Fibroblast of skin of right quadriceps (primary cell): ENCODE measurements at places on chromosomes 3 and 15.
A peak's percentile ranks its signal among the peaks of the same experiment; 100 is the strongest.

GRCh38 chr3:20104167-20104661, 64.0 kb downstream of the KAT2B start:
- no peak for DNase-seq

- DNase-seq, result no peak
Observed at GRCh38 chr15:96171853-96172296, 158.6 kb upstream of the NR2F2 start.

DNA sequence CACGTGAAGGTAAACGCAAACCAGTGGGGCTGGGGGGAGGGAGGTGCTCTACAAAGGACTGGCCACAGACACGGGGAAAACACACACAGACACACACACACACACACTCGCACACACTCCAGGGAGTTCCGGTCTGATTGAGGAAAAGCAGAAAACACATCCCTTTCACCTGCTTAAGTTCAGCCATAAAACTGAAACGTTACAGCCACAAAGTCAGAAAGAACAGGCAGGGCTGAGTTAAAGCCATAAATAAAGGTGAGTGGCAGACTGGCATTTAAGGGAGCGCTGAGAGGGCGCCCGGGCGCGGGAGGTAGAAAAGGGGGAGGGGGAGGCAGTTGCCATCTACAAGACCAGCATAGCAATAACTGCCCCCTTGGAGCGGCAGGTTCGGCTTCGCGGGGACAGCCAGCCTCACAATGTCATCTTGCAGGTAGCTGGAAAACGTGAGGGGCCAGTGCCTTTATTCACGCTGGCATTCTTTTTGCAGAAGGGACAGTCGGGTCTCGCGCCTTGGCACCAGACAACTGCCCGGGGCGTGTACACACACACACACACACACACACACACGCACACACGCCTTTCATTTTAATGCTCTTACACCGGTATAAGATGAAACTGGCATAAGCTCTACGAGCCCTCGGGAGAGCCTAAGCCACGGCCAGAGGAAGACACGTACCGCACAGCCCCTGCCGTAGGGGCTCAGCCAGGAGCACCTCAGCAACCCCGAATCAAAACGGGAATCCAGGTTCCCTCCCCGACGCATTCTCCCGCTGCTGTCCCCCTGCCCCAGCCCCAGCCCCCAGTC, 866 bp downstream of the TNIK start:
- peak; percentile 19 for DNase-seq

GRCh38 chr3:61682671-61683548, 121.5 kb downstream of the PTPRG start:
- peak; percentile 94 for DNase-seq

- no peak for DNase-seq
Observed at GRCh38 chr3:49705390-49705960, 14.0 kb downstream of the AMIGO3 start.

GRCh38 chr15:68797599-68798345, 22.9 kb downstream of the ANP32A start:
- DNase-seq, result no peak

DNA sequence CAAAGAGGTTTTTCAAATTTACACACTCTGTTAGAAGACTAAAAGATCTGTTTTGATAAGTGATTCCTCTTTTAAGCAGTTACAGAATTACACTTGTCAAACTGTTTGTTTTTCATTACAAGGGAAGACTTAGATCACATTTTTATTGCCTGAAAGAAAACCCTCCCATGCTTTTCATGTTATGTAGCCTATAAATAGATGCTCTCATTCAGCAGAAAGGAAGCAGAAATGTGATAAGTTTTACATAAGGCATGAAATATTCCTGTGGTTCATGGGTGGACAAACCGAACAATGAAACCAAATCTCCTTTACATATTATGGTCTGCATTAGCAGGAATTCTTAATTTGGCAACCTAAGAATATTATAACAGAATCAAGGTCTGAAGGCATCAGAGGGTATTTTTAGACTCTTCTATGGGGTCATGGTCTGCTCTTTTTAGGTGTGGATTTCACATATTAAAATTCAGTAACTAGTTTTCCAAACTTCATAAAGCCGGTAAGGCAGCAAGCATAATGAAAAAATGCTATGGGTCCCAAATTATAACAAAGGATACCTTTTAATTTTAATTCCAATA, 37.3 kb upstream of the FXR1 start:
- no peak for DNase-seq

- no peak for DNase-seq
Observed at GRCh38 chr3:71521940-71522876, 61.3 kb downstream of the FOXP1 start.

- DNase-seq, result no peak
Observed at GRCh38 chr3:134407239-134407625, 33.0 kb upstream of the AMOTL2 start.

DNA sequence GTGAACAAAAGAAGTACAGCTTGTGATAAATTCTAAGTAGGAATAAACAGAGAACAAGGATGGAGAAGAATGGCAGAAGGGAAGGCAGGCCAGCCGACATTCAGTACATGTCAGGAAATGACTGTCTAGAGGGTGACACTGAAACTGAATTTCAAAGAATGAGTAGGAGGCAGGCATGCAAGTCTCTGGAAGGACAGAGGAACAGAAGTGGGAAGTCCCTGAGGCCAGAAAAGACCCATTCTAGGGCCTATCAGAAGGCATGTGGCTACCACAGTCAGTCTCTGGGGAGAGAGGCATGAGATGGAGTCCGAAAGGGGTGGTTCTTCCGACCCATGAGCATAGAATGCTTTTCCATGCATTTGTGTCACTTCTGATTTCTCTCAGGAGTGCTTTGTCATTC, 243.5 kb upstream of the UBE2E2 start:
- DNase-seq, result no peak

DNA sequence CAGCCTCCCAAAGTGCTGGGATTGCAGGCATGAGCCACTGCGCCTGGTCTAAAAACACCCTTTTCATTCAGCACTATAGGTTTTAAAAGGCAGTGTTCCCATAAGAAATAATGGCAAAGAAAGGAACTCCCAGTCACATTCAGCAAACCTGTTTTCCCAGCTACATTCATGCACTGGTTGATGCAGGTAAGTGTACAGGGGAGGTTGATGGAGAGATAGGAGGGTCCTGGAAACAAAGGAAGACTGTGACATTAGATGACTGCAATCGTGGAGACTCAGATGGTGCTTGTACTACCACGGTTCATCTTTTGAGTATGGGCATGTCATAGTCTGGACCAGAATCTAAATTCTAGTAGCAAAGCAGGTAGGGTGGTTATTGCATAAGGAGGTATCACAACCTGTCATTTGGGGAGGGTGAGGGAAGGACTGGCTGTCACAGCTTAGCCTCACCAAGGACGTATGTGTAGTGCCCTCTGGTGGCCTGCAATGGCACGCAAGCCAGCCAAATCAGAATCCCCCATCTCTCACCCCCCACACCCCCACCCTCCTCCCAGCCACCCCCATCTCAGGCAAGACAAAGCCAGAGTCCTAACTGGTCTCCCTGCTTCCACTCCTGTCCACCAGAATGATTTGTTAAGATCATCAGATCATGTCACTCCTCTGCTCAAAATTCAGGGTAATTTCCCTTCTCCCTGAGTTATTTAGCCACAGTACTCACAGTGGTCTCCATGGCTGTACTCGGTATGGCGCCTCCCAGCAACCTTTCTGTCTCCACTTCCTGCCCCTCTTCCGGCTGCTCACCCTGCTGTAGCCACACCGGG, 28.8 kb upstream of the UBL7 start:
- DNase-seq, result peak; percentile 32

GRCh38 chr15:41133454-41133853, 17.4 kb upstream of the INO80 start:
- DNase-seq, result no peak

GRCh38 chr3:79339846-79340245, 428.0 kb downstream of the ROBO1 start:
- DNase-seq, result no peak

DNA sequence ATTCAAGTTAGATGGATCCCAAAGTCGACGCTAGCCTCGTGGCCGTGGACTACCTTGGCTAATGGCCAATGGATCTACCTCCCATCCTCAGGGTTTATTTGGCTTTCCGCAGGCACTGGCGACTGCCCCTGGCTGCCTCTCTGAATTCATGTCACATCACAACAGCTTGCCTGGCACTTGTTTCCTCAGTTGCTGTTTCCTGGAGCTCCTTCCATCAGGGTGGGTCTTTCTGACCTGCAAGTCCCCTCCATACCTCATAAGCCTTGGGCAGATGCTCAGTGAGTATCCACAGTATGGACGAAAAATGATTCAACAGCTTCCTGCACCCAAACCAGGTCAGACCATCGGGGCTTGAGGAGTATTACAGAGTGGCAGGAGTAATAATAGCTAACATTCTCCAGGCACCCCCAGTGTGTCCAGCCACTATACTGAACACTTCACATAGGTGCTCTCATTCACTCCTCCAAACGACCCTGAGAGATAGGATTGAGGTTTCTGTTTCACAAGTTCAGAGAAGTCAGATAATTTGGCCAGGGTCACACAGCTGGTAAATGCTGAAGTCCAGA, 311.5 kb downstream of the TLE3 start:
- DNase-seq, result no peak

- no peak for DNase-seq
Observed at GRCh38 chr15:81945014-81945615, 100.7 kb downstream of the MEX3B start.

GRCh38 chr15:59176653-59177316, 29.9 kb upstream of the LDHAL6B start:
- peak; percentile 72 for DNase-seq

DNA sequence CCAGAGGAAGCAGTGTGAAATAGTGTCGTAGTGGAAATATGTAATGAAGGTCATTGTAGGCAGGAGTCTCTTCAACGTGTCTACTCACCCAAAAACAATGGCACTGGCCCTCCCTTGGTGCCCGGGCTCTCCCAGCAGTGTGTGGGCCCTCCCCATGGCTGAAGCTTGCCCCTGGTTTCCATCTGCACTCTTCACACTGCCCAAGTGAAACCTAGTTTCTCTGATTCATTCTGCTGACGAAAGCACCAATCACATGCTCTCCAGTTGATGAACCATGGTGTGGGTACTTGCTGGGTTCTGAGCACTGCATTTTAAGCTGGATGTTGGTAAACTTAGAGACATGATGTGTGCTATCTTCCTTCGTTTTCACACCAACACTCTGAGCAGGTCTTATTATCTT, 61.0 kb upstream of the AGBL1 start:
- DNase-seq, result no peak

GRCh38 chr3:62015111-62015510, 358.2 kb downstream of the FEZF2 start:
- DNase-seq, result no peak

DNA sequence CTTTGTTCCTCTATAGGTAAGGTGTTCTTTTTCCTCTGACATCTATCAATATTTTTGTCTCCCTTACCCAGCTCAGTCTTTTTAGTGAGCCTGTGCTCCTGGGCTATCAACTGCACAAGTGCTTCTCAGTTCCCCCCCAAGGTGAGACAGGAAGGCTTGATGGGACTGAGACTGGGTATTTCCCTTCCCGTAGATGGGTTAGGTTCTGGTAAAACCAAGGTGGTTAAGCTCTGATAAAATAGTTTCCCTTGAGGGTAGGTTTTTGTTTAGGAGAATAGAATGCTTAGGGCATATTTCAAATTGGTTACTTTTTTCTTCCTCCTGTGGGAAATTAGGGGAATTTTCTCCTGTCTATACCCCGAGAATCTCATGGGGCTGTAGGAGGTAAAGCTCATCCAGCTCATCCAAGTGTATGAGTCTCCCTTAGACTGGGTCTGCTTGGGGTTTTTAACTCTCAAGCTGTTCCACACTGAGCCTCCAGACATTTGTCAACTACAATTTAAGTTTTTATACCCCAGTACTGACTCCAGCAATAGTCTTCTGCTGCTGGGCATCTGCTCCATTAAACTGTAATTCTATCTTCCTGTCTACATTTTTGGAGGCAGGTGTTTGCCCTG, 44.9 kb downstream of the OXSR1 start:
- no peak for DNase-seq

DNA sequence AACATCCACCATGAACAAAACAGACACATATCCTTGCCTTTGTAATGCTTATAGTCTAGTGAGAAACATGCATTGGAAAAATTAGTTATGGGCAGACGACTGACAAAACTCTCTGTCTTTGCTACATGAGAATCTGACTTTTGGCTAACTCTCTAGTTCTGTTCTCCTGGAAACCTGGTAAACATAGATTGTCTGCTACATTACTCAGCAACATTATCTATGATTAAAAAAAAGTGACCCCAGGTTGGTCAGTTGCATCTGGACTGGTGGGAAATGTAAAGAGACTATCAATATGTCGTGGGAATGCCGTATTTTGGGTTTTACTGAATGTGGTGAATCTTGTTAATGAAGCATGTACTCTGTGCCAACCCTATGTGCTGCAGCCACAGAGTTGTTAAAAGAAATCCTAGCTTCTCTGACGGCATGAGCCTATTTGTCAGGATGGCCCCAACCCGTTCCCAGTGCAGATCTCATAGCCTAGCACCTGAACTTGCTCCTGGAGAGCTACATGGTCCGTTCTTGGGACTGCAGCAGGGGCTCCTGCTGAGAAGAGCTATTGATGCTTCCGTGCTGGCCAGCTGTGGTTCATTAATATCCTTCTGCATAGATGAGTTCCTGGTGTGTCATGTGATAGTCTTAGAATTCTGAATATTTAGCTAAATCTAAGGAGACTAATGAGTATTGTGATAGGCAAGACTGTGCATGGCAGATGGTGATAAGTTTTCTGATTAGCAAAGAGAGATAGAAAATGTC, 311.7 kb upstream of the ZNF717 start:
- no peak for DNase-seq

DNA sequence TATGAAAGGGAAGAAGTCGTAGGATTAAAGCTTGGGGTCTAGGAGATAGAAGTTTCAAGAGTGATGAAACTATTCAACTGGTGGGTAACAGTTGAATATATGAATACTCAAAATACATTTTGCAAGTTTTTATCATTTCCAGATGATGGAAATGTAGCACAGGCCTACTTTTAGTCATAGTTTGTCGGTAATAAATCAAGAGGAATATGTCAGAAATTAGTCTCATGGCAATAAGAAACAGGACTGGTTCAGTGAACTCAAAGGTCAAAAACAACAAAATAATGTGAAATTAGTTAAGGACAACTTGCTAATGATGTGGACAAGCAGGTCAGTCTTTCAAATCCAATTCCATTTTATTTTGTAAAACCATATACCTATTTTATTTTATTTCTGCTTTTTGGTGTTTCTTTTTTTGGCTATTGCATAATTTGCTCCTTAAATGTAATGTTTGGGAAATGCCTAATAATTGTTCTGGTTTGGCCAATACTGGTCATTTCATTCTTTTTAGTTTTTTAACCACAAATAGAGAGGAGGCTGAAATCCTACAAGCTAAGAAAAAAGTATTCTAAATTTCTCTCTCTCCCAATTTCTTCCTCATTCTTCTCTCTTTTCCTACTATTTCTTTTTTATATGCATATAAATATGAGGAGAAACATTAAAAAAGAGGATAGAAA, 195.2 kb upstream of the ARHGEF26 start:
- DNase-seq, result peak; percentile 64

- DNase-seq, result no peak
Observed at GRCh38 chr15:88272421-88272820, 15.9 kb upstream of the NTRK3 start.

DNA sequence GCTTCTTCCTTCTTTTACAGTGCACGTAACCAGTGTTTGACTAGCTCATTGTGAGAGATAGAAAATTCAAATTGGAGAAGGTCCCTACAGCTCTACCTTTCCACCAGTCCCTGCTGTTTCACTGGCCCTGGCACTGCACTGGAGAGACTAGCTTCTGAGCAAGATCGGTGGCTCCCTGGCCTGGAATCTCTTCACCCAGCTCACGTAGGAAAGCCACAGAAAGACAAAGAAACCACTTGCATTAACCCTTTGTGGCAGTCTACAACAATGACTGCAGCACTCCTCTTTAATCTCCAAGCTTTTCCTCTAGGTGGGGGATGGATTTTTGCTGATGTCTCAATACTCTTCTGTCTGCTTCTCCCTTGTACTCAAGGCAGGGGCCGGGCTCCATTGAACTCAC, 155.9 kb downstream of the PEX5L start:
- DNase-seq, result no peak
